ENCODE measurements at places on chromosomes 4 and X. TPM values are rescaled to one million over a fixed set of nuclear protein-coding genes. Genes with fewer than 3 reads are reported as not detected.

GRCh38 chr4:25236971-25237370 is 3.1 kb downstream of the PI4K2B start:
- no peaks in the 10 kb centered on the region for H3K27me3 ChIP-seq
- no peaks in the 10 kb centered on the region for H3K36me3 ChIP-seq
- peak overlapping the region; percentile 71 for H3K4me3 ChIP-seq
- H3K4me1 ChIP-seq, result peaks cover 45% of the 10 kb centered on the region
- no peak for DNase-seq

DNA sequence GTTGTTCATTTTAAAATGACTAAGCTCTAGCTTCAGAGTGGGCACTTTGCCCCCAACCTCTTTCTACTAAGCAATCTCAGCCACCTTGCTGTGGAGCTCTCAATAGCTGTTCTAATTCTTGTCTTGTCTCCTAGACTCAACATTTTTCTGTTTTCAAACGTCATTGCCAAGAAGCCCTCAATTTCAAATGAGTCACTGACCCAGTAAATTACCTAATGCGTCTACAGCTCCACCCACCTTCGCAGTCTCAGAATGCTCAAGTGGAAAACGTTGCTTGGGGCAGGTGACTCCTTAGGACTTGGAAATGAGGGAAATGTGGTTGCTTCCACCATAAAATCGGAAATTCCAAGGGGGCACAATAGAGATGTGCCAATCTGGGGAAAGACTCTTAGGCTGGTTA is 59.0 kb downstream of the ING2 start:
- no peak for DNase-seq
- H3K4me3 ChIP-seq, result no peak overlapping the region
- no peaks in the 10 kb centered on the region for H3K36me3 ChIP-seq

Gene GLRA3
- not detected for total RNA-seq

DNA sequence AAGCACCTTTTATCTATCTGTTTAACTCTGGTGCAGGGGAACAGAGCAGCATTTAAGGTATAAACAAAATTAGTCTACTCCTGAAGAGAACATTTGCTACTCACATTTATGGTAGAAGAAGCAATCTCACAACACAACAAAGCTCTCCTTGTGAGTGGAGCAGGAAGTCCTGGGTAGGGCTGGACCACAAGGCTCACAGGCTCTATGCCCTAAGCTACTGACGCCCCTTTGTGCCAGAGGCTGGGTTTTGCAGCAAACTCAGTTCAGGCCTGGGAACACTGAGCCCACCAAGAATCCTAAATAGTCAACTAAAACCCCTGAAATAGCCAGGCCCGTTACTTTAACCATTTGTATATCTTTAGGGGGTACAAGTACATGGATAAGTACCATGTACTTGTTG is 4.7 kb upstream of the ZXDB start:
- no peak overlapping the region for H3K4me3 ChIP-seq
- no peaks in the 10 kb centered on the region for H3K36me3 ChIP-seq
- no peak for DNase-seq
- no peaks in the 10 kb centered on the region for H3K27me3 ChIP-seq
- no peak overlapping the region for H3K27ac ChIP-seq

DNA sequence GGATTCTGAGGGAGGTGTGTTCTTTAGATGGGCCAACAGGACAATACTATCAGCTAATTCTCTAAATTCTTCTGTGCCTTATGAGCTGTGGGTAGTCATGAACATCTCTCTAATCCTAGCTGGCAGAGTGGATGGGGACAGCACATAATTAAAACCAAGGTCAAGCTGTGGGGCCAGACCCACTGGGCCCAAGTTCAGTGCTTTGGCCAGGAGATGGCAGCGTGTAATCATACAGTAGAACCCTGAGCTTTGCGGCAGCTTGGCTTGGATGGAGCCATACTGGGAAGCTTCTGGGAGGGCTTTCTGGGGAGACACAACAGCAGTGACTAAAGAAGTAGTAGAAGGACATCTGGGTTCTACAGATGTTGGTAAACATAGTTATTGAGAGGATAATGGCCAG is 140.3 kb upstream of the CXCL13 start:
- H3K4me1 ChIP-seq, result no peaks in the 10 kb centered on the region
- H3K27me3 ChIP-seq, result no peaks in the 10 kb centered on the region
- H3K27ac ChIP-seq, result no peak overlapping the region
- no peak overlapping the region for H3K4me3 ChIP-seq
- no peaks in the 10 kb centered on the region for H3K36me3 ChIP-seq

Gene MAML3
- total RNA-seq, result 1.1 TPM

Gene SORCS2
- not detected for total RNA-seq

DNA sequence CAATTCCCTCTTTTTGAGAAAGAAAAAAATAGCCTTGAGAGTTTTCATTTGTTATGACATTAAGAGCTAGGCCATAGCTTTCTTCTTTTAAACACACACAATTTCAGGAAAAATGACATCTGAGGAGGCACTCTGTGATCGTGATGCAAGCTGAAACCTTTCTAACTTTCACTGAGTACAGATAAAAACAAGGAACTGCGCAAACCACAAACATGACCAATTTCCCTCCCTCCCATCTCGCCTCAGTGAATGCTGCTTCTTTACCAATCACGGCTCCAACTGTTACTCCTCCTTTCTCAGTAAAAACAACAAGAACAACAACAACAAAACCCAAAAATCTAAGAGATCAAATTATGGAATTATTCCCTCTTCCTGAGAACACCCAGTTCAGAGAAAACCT is 626.8 kb downstream of the TLL1 start:
- DNase-seq, result no peak
- no peak overlapping the region for H3K4me3 ChIP-seq
- H3K36me3 ChIP-seq, result no peaks in the 10 kb centered on the region
- H3K27me3 ChIP-seq, result no peaks in the 10 kb centered on the region

Gene PAGE1
- not detected for total RNA-seq

GRCh38 chrX:78375894-78376293 is 48.5 kb upstream of the CYSLTR1 start:
- H3K27ac ChIP-seq, result no peak overlapping the region
- peak; percentile 5 for DNase-seq
- H3K4me3 ChIP-seq, result no peak overlapping the region
- H3K27me3 ChIP-seq, result no peaks in the 10 kb centered on the region
- no peaks in the 10 kb centered on the region for H3K4me1 ChIP-seq

GRCh38 chr4:98515470-98515809 is 143.0 kb downstream of the TSPAN5 start:
- no peaks in the 10 kb centered on the region for H3K27me3 ChIP-seq
- no peaks in the 10 kb centered on the region for H3K36me3 ChIP-seq
- DNase-seq, result no peak
- H3K4me3 ChIP-seq, result no peak overlapping the region

Gene PF4V1
- total RNA-seq, result 3.0 TPM

DNA sequence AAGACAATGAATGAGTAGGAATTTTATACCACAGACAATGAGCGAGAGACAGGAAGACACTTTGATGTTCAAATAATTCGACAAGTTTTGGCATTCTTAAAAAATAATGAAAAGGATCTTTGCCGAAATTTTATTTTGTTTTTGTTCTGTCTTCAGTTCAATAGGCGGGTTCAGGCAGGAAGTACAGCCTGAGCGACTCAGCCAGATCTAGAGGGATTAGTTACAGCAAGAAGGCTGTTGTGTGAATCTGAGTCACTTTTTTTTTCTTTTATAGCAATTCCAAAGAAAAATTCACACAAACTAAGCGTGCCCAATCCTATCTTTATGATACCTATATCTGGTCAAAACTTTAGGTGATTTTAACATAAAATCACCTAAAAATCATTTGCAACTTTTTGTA is 505.4 kb upstream of the FAM241A start:
- no peaks in the 10 kb centered on the region for H3K27me3 ChIP-seq
- no peak overlapping the region for H3K27ac ChIP-seq
- H3K4me3 ChIP-seq, result no peak overlapping the region

Gene ADH7
- total RNA-seq, result not detected

- H3K36me3 ChIP-seq, result peaks cover 3% of the 10 kb centered on the region
- peaks cover 8% of the 10 kb centered on the region for H3K4me1 ChIP-seq
- DNase-seq, result no peak
- no peaks in the 10 kb centered on the region for H3K27me3 ChIP-seq
- H3K27ac ChIP-seq, result no peak overlapping the region
These were observed 55.1 kb downstream of the GPR82 start for GRCh38 chrX:41779030-41779564.

DNA sequence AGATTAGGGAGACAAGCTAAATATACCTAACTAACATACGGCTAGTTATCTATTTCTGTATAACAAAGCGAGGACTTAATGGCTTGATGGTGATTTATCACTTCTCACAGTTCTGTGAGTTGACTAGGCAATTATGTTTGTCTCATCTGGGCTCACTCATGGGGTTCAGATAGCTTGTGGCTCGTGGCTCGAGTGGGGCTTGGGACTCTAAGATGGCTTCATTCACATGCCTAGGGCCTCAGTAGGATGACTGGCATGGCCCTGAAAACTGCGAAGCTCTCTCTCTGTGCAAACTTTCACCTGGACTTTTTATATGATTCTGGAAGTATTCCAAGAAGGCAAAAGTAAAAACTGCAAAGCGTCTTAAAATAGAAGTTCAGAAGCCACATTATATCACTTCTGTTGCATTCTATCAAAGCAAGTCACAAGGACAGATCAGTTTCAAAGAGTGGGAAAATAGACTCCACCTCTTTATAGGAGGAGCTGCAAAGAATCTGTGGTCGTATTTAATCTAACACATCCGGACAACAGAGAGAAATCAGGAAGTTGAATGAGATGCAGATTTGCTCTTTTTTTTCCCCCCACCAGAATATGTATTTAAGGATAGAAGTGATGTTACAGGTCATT is 491.2 kb downstream of the INPP4B start:
- peak overlapping the region; percentile 68 for H3K4me3 ChIP-seq
- peaks cover 70% of the 10 kb centered on the region for H3K4me1 ChIP-seq
- DNase-seq, result peak; percentile 63
- no peaks in the 10 kb centered on the region for H3K27me3 ChIP-seq

GRCh38 chr4:186758929-186759682 is 35.5 kb upstream of the FAT1 start:
- no peaks in the 10 kb centered on the region for H3K27me3 ChIP-seq
- no peak for DNase-seq
- no peak overlapping the region for H3K4me3 ChIP-seq

Gene NOX1
- not detected for total RNA-seq

Gene CFI
- total RNA-seq, result not detected

Gene RHOH
- total RNA-seq, result 645 TPM

DNA sequence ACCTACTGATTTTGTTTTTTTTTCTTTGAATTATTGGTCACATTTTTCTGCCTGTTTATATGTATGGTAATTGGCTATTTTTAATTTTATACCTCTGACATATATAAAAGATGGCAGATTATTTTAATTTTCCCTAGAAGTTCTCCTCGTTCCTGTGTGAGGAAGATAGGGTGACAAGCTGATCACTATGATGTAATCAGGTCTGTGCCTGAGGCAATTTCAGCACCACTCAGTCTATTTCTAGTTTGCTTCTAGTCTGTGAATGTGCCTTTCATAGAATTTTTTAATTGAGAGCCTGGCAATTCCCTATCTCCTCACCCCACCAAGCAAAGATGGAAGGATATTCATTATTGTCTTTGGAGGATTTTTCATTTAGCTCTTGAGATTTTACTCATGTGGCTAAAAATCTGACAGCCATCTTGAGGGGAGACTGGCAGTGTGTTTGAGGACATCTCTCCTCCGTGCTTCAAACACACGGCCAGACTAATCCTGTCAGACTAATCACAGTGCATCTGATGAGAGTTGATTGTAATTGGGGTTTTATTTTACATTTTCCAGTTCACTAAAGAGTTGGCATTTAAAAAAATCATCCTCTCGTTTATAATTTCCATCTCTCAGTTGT is 500.3 kb downstream of the TRIML1 start:
- no peak overlapping the region for H3K27ac ChIP-seq
- no peak for DNase-seq
- H3K4me3 ChIP-seq, result no peak overlapping the region
- no peaks in the 10 kb centered on the region for H3K27me3 ChIP-seq
- H3K36me3 ChIP-seq, result no peaks in the 10 kb centered on the region

DNA sequence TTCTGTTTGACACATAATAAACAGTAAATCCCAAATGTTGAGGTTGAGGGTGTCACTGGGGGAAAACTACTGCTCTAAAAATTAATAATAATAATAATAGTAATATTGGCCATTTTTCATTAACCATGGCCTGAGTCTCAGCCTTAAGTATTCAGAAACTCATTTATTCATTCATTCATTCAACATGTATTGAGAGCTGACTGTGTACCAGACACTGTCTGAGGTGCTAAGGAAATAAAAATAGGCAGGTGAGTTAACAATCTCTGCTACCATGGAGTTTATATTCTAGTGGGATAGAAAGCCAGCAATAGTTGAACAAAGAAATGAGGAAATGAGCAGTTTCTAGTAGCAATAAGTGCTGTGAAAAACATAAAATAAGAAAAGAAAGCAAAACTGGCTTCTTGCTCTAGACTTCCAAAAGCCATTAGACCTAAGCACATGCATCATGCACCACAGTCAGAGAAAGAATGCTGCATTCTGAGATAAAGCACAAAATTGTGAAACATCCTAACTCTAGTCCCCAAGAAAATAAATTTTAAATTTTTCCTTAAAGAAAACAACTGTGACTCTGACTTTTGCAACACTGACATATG is 278.7 kb downstream of the RCHY1 start:
- no peak for DNase-seq
- no peaks in the 10 kb centered on the region for H3K4me1 ChIP-seq
- no peaks in the 10 kb centered on the region for H3K36me3 ChIP-seq
- no peak overlapping the region for H3K4me3 ChIP-seq
- H3K27ac ChIP-seq, result no peak overlapping the region
- H3K27me3 ChIP-seq, result no peaks in the 10 kb centered on the region

Gene PPP4R3C
- not detected for total RNA-seq

Gene FBXL5
- 53.3 TPM for total RNA-seq

Gene AMELX
- total RNA-seq, result not detected

DNA sequence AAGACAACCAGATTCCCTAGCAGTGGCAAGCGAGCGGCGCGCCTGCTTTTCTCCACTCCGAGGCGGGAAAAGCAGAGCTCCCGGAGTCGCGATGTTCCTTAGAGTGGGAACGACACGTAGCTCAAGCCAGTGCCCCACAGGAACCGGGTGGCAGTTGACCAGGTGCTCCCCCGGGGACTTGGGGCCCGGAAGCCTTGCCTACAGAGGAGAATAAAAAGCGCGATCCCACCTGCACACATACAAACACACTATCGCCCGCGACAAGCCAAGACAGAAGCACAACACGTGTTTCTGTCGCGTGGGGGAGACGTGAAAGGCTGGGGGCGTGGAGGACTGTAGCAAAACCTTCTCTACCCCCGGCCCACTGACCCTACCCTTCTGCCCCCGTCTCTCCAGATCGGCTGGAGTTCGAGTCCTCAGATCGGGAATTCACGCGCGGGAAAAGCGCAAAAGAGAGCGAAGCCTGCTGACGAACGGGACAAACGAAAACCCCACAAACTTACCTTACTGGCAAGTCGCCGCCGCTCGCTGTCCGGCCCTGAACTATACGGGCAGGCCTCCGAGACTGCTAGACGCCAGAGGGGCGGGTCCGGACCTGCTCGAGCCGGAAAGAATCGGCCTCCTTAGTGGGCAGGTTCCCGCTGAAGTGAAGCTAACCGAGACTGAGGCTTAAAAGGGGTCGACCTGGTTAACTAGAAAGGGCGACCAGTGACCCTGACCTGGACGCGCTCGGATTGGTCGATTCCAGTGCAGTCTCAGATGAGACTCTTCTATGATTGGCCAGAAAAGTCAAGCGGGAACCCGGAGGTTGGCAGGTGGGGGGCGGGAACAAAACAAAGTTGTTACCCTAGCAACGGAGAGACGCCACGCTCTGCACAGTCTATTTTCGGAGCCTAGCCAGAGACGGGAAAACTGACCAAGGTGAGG is at the start of the genes DNAAF6 and NUP62CL:
TSS of gene DNAAF6 (plus strand) at position 842 of the 927 bp plus-strand sequence. CDS start 6,265 bp downstream, outside the sequence.
TSS of gene NUP62CL (minus strand) at position 664 of the 927 bp plus-strand sequence. CDS start 31,287 bp downstream, outside the sequence.
- H3K27me3 ChIP-seq, result no peaks in the 10 kb centered on the region
- H3K27ac ChIP-seq, result peak within 1 kb of the TSS; percentile 14
- no peaks in the 10 kb centered on the region for H3K36me3 ChIP-seq
- no peaks in the 10 kb centered on the region for H3K4me1 ChIP-seq
- peak within 1 kb of the TSS; percentile 53 for H3K4me3 ChIP-seq
- DNase-seq, result peak; percentile 64

- no peaks in the 10 kb centered on the region for H3K36me3 ChIP-seq
- DNase-seq, result no peak
- no peaks in the 10 kb centered on the region for H3K4me1 ChIP-seq
These were observed 18.3 kb upstream of the HHIP start for GRCh38 chr4:144627663-144628076.
